Anterior cingulate cortex (tissue), 58 donors: ENCODE measurements at places on chromosomes 3 and 15.

- DNase-seq: no peak
These were observed 16.9 kb upstream of the FAM3D start for GRCh38 chr3:58683466-58683865.

GRCh38 chr3:8911781-8912180 lies 51.5 kb downstream of the RAD18 start:
- no peak for DNase-seq

DNA sequence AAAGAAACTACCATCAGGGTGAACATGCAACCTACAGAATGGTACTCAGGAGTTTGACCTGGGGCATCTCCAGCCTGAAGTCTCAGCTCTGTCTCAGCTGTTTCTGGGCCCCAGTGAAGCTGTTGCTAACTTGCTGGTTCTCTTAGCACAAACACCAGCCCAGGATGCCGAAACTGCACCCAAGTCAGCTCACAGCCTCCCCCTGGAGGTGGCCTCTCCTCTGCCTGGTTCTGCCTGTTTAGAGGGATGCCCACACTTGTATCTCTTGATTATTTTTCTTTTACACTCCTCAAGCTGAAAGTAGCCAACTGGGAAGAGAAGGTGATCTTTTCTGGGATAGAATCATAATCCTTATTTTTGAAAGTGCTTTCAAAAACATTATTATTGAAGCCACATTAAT lies 289.0 kb upstream of the RASGRP1 start:
- DNase-seq: no peak

- no peak for DNase-seq
These were observed 6.7 kb downstream of the LYZL4 start for GRCh38 chr3:42403737-42404136.

- DNase-seq: no peak
These were observed 145.9 kb downstream of the MEIS2 start for GRCh38 chr15:36954486-36954885.

DNA sequence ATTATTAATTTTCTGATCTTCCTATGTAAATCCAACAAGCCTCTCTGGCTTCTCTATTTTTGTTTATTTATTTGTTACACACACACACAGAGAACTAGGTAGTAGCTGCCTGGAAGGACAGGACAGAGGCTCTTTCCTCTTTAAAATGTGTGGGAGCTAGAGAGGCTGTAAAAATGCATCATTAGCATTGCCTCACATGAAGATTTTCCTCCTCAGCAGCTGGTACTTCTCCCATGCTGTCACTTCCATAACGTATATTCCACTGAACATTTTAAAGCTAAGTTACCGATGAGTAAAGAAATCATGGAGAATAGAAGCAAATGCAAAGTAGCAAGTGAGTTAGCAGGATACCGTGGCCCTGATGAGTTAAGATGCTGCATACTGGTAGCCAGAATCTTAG lies 63.9 kb downstream of the IMPG2 start:
- DNase-seq: no peak

- peak; percentile 48 for DNase-seq
These were observed 563 bp downstream of the ARL6IP5 start for GRCh38 chr3:69085168-69085832.

GRCh38 chr3:156808025-156808424 lies 18.1 kb upstream of the LEKR1 start:
- no peak for DNase-seq

DNA sequence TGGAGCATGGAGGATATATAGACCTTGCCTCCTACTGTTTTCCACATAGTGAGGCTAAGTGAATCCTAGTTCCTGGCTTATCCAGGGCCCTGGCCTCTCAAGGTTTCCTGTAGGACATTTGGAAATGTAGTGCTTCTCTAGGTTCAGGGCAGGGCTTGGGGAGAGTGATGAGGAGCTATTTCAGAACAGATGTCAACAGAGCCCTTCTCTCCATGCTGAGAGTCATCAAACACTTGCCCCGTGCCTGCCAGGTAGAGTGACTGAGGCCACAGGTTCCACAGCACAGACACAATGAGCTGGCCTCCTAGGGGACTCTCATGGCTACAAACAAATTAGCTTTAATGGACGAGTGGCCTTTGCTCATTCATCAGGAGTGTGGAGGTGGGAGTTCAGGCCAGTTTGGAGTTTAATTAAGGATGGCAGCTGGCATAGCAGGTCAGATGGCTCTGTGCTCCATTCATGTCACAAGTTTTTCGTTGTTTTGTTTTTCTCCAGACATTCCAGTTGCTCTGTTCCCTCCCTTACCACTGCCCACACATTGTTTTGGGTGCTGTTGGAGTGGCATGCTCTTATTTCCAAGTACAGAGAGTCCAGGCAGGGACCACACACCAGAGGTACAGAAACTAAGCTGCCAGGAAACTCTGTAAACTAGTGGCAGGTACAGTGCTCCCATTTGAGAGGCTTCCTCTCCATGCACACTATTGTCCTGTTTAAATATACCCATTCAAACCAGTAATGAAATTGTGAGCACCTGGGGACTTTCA lies 189.8 kb downstream of the RYR3 start:
- no peak for DNase-seq

DNA sequence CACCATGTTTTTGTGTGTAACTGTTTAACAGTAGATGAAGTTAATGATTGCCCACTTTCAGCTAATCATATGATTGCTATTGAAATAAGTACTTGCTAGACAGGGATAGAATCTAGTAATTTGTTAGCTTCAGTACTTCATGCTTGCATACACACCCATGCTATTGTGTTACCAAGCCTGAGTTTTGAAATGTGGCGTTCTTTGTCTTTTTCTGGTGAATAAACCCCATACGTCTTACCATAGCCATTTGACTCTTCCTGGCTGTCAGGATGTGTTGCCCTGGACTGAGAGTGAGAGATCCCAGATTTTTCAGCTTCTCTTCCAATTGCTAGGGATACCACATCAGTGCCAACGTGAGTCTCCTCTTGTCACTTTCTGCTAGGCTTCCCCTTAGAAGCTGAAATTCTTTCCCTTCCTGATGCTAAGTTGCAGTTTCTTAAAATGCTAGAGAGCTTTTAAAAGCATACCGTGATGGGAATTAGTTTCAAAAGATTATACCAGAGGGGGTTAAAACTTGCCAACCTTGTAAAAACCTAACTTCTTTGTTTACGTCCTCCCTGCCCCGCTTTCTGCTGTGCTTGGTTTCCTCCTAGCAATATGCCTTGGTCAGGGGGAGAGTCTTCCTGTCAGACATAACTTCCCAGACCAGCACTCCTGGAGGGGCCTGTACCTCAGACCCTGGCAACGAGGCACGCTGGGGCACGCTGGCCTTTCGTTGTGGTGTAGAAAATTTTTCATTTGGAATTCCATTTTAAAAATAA lies 62.9 kb upstream of the ULK4 start:
- no peak for DNase-seq

- DNase-seq: no peak
These were observed 1.0 kb downstream of the COPS2 start for GRCh38 chr15:49154359-49154758.

DNA sequence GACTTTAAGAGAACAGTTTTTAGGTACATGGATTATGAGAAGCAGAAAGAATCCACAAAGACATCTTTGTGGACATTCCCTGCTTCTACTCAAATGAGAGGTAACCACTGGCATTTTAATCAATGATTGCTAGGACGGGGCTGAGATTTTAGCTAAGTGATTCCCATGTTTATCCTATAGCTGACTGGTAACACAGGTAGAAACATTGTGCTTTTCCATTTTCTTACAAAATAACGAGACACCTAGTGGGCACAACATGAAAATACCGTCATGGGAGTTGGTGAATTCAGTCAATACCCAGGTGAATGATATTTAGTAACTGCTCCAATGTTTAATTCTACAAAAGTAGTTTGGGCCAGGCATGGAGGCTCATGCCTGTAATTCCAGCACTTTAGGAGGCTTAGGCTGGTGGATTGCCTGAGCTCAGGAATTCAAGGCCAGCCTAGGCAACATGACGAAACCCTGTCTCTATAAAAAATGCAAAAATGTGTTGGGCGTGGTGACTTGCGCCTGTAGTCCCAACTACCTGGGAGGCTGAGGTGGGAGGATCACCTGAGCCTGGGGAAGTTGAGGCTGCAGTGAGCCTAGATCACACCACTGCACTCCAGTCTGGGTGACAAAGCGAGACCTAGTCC lies 37.2 kb upstream of the DENND4A start:
- DNase-seq: no peak

DNA sequence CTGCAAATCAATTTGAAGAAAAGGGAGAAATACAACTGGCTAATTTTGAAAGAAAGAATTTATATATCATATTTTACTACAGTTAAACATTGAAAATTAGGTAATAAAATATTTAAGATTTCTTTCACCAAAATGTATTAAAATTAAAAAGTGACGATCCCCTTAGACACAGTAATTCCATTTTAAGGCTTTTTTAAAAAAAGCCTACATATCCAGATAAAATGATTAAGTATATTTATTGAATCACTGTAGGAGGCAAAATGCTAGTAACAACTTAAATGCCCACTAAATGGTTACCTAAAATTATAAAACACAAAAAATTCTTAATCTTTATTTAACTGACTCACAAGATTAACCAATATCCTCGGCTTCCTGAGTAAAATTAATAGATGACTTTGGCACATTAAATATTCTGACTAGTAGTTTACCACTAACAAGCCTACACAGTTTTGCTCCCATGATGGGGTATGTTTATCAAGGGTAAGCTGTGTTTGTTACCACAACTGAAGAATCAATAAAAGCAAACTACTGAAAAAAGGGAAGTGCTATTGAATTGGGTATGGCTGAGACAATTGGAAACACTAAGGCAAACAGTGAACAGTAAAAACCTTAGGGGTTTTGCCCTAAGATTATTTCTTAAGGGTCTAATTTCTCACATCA lies 28.4 kb downstream of the ANKRD28 start:
- DNase-seq: no peak

- DNase-seq: no peak
These were observed 60.3 kb downstream of the NOX5 start for GRCh38 chr15:69074843-69075224.

DNA sequence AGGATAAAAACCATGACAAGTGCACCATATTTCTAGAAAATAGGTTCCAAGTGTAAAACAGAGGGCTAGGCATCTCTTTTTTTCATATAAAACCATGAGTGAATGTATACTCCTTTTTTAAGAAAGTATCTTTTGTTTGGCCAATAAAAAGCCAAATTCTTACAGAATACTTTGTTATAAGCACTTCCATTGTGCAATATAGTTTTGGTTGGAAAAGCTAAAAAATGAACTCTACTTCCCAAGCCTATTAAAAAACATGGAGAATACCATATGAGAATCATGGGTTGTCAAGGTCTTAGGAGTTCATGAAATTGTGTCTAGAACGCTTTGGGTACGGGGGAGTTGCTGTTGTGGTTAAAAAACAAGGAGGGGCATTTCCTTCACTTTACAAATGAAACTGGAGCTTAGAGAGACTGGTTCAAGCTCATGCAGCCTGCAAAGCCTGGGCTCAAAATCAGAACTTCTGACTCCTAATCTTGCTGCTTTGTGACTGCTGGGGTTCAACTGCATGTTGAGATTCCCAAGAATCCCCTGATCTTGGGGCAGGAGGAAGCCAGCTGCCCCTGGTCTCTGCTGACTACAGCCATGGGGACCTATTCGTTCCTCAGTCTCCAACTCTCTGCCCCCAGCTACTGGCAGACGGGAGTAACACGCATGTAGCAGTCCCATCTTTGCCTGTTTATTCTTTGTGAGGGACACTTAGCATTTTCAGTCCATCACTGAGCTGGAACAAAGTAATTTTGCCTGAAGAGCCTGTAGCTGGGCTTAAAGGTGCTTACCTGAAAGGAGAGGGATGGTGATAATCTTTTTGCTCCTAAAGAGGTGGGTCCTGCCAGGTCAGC lies 229.1 kb downstream of the CHST2 start:
- DNase-seq: no peak

DNA sequence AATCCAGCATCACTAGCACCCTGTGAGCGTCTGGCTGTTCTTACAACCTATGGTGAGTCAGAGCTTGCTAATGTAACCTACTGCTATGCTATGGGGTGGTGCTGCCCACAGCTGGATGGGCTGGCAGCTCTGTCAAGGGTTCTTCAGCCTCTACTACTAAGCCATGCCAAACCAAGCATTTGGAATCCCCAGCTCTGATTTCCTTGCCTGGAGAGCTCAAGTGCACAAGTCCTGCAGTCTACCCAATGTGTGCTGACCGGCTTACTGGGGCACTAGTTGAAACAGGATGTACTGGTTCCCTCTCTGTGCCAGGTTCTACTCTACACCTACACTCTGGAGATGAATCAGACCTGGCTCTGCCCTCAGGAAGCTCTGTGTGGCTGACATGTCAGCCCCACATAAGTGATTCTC lies 4.2 kb downstream of the TEX264 start:
- DNase-seq: no peak

- DNase-seq: no peak
These were observed 31.3 kb downstream of the STAC start for GRCh38 chr3:36411587-36411986.

DNA sequence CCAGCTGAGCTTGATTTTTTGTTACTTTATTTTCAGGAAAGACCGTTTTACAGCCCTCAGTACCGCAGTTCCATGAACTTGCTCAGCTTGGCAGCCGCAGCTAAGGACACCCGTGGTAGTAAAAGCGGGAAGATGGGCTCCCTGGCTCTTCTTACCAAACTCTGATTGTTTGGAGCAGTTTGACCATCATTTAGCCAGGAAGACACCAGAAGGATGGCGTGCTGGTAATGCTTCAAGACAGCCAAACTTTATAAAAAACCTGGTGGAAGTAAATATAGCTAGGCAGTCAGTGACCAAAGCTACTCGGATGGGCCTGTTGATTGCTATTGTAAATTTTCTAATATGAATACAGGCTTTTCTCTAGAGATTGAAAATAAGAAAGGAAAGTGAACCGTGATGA lies 28.9 kb downstream of the POLR2M start:
- no peak for DNase-seq

DNA sequence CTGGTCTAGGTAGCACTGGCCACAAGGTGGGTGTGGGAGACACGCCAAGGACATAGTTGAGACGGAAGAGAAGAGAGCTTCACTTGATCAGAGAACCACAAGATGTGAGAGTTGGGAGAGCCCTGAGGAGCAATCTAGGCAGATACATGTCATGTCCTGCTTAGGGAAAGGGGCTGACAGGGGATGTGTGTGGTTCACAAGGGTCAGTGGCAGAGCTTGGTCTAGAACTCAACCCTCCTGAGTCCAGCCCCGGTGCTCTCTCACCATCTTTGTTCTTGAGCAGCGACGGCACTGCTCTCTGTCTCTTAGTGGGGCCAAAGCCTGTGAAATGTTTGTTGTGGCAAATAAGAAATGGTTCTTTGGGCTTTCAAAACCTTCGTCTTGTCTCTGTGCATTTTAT lies 243.5 kb upstream of the ROPN1 start:
- no peak for DNase-seq

GRCh38 chr3:119359476-119360326 lies 65.5 kb downstream of the ARHGAP31 start:
- no peak for DNase-seq

GRCh38 chr3:66473181-66473580 lies 27.6 kb downstream of the LRIG1 start:
- DNase-seq: no peak

- DNase-seq: no peak
These were observed 10.7 kb downstream of the PCSK6 start for GRCh38 chr15:101478701-101479341.

DNA sequence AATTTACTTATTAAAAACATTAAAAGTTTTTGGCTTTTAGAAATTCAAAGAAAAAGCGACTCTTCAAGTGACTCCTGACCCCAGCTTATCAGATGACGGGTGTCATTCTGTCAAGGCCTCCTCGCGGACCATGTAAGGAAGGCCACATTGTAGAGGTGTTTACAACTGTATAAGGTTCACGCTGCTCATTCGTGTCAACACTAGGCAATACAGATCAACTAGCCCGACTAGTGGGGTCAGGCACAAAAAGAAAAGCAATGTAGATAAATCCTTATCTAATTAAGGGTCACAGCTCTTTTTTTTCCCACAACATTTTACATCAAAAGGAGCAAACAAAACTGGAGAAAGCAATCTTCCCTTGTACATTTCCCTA lies 207.5 kb upstream of the NR2F2 start:
- no peak for DNase-seq
